ENCODE measurements at places on chromosomes 5 and 9. TPM values are rescaled to one million over a fixed set of nuclear protein-coding genes. Genes with fewer than 3 reads are reported as not detected.

DNA sequence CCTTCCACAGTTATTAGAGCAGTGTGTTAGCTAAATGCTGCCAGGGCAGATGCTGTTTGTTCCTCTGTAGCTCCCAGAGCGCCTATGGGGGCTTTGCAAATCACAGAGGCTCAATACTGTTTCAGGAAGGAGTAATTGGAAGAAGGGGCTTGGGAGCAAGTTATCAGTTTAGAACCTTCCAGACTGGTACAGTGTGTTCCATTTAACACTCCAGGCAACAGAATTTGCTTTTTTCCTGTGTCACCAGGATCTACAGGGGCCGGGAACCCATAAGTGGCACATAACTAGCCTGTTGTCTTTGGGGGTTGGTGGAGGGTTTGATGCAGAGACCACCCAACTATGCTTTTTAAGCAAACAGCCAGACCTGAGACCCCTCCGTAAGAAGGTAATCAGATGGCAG, 307.3 kb upstream of the KCNN2 start:
- H3K27me3 ChIP-seq: peaks cover 33% of the 10 kb centered on the region
- H3K36me3 ChIP-seq: no peaks in the 10 kb centered on the region

DNA sequence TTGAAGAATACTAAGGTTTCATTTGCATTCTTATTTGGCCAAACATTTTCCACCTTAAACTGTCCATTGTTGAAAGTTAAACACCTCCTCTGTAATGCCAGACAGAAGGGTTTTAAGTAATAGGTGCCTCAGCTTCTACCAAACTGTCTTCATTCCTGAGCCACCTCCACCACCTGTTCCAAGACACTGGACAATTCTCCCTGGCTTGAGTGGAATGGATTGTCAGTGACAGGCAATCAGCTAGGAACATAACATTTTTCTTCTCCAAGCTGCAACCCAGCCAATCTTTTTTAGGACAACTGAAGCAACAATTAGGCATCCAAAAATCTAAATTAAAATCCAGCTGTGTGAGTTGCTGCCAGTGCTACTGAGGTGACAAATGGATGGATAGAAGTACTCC, 73.9 kb upstream of the ICE1 start:
- H3K4me1 ChIP-seq: peaks cover 4% of the 10 kb centered on the region
- no peak overlapping the region for H3K27ac ChIP-seq
- no peak overlapping the region for H3K4me3 ChIP-seq
- H3K36me3 ChIP-seq: no peaks in the 10 kb centered on the region
- no peak for DNase-seq
- no peaks in the 10 kb centered on the region for H3K27me3 ChIP-seq

GRCh38 chr5:35284364-35284763, 54.1 kb upstream of the PRLR start:
- no peaks in the 10 kb centered on the region for H3K36me3 ChIP-seq
- no peak for DNase-seq
- peaks cover 10% of the 10 kb centered on the region for H3K27me3 ChIP-seq

DNA sequence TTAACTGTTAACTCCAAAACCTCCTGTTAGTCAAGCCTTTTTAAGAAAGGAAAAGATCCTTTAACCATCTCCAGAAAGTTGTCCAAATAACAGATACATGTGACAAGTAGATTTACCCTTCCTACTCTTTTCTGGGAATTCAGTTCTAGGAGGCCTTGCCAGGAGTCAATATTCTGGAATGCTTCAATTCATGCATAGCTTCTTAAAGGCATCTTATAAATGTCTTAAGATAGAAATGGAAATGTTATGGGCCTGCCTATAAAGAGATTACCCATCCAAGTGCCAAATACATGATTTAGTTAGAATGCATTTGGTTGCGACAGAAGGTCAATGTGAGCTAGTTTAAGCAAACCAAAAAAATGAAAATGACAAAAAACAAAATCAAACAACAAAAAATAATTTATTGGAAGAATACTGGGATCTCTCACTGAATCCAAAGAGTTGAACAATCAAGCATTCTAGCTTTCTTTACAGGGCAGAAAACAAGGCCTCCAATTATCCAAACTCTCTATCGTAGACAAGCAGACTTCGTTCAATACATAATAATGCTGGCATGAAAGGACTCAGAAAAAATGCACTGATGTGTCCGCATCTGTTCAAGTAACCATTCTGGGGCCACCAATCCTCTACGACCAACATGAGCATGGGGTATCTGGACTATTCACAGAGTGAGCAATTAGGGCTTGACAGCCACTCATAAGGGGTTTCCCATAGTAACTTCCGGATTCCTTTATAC, 188.6 kb downstream of the CTNND2 start:
- H3K4me3 ChIP-seq: no peak overlapping the region
- no peaks in the 10 kb centered on the region for H3K4me1 ChIP-seq

DNA sequence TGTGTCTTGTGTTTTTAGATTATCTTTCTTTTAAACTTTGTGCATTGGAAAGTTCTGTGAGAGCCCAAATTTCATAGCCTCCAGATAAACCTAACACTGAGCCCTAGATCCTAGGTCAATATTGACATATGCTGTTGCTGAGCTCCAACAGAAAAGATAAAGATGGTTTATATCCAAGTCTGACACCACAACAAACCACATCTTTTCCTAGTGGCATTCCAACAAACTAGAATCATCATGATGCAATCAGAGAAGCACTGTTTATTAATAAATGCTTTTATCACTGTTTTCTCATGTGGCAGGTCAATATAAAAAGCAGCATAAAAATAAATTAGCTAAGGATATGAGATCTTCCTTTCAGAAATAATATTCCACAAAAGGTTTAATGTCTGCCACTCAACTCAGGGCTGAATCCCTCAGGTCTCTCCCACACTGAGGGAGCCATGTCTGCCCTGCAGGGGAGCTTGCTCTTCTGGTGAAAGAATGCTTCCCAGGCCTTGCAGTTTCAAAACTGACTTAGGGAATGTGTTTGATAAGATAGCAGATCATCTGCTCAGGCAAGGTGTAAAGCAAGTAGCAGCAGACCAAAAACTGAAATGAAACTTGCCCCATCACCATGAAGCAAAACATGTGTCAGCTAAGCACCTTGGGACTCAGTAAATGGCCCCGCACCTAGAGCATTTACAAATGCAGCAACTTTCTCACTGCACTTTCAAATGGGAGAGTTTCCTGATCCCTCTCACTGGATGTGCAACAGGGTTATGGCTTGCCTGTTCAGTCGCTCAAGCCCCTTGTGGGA, 493.0 kb downstream of the AGTPBP1 start:
- no peak overlapping the region for H3K27ac ChIP-seq
- no peak overlapping the region for H3K4me3 ChIP-seq
- no peaks in the 10 kb centered on the region for H3K27me3 ChIP-seq
- no peaks in the 10 kb centered on the region for H3K36me3 ChIP-seq
- no peak for DNase-seq
- no peaks in the 10 kb centered on the region for H3K4me1 ChIP-seq

DNA sequence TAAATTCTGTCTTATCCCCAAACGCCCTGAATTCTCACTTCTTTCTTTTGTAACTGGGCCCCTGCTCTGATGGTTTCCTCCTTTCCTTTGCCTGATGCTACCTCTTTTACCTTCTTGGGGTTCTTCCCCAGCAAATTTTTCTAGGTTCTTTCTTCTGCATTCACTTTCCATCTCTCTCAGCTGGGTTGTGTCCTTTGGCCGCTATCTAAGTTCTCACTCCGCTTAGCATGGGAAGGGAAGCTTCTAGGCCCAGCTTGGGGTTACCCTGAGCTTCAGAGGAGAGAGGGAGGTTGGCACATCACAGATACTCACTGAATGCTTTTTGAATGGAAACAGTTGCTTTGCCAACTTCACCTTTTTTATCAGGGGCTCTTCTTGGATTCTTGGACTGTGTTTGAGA, 17.0 kb downstream of the PALM2AKAP2 start:
- H3K4me3 ChIP-seq: no peak overlapping the region
- no peak overlapping the region for H3K27ac ChIP-seq
- no peaks in the 10 kb centered on the region for H3K36me3 ChIP-seq
- H3K4me1 ChIP-seq: no peaks in the 10 kb centered on the region
- no peak for DNase-seq

DNA sequence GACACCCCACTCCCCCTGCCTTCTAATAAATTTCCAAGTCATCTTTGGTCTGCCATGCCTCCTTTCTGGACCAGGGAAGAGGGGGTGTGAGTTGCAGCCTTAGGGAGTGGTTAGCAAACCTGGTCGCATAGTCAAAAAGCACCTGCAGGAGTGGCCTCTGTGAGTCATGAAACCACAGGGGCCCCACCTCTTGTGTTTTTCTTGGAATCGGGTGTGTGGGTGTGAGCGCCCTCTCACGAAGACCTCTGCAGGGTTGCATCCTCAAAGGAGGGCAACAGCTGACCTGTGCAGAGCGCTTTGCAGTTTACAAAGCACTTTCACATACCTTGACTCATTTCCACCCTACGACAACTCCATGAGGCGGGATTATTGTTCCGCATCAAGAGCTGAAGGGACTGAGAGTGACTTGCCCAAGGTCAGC, 36.8 kb upstream of the TEX48 start:
- H3K36me3 ChIP-seq: peaks cover 57% of the 10 kb centered on the region
- H3K4me3 ChIP-seq: peak overlapping the region; percentile 33
- H3K27me3 ChIP-seq: no peaks in the 10 kb centered on the region
- peak overlapping the region; percentile 97 for H3K27ac ChIP-seq
- peaks cover 86% of the 10 kb centered on the region for H3K4me1 ChIP-seq

- H3K27me3 ChIP-seq: peaks cover 17% of the 10 kb centered on the region
- H3K4me1 ChIP-seq: peaks cover 22% of the 10 kb centered on the region
- H3K4me3 ChIP-seq: no peak overlapping the region
- H3K27ac ChIP-seq: no peak overlapping the region
- H3K36me3 ChIP-seq: no peaks in the 10 kb centered on the region
Measured at GRCh38 chr9:88954066-88954465, 37.2 kb upstream of the S1PR3 start.

- DNase-seq: no peak
- peaks cover 13% of the 10 kb centered on the region for H3K27me3 ChIP-seq
- no peak overlapping the region for H3K4me3 ChIP-seq
- no peaks in the 10 kb centered on the region for H3K4me1 ChIP-seq
- no peak overlapping the region for H3K27ac ChIP-seq
- H3K36me3 ChIP-seq: no peaks in the 10 kb centered on the region
Measured at GRCh38 chr5:57368010-57368409, 114.6 kb downstream of the ACTBL2 start.

DNA sequence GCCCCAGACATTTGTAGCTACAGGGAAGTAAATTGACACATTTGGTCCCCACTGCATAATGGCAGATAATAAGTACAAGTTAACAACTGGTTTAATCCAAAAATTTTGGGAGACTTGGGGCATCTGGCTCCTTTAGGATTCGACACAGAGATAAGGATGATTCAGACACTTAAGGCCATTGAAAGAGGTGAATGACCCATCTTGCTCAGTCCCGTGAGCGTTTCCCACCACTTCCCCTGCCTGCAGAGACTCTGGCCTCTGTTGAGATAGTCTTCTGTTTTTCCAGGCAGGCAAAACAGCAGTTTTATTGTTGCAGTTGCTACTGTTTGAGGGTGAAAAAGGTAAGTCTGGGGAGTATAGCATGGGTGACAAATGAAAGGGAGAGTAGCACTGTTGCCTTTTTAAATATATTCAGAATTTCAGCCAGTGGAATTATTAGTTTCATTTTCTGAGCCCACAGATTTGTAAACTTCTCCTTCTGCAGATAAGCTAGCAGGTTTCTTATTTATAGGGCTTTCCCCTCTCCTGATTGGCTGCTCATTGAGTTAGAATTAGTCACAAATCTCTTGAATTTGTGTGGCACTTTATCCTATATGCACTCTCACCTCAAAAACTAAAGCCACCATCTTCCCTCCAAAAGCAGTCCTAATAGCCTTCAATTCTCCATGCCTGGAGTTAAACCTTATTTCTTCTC, 19.3 kb downstream of the ACO1 start:
- H3K27me3 ChIP-seq: no peaks in the 10 kb centered on the region
- H3K4me3 ChIP-seq: no peak overlapping the region
- DNase-seq: no peak
- peaks cover 5% of the 10 kb centered on the region for H3K36me3 ChIP-seq
- H3K4me1 ChIP-seq: peaks cover 3% of the 10 kb centered on the region

DNA sequence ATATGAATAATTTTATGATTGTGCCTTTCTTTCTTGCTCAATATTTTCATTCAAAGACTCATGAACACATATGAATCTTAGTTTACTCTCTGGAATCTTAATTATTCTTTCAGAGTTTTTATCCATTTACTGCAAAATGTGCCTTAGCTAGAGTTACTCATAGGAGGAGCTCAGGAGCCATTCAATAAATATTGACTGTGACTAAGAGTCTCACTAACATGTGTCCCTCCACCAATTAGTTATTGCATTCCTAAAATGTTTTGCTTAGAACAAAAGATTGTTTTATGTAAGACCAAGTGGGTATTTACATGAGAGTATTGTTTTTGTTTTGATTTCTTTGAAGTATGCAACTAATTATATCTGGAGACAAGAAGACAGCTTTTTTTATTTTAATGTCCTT, 218.4 kb upstream of the MAST4 start:
- no peak overlapping the region for H3K27ac ChIP-seq
- DNase-seq: no peak
- H3K27me3 ChIP-seq: peaks cover 9% of the 10 kb centered on the region
- H3K4me1 ChIP-seq: no peaks in the 10 kb centered on the region

GRCh38 chr5:15026011-15026893, 154.7 kb upstream of the ANKH start:
- H3K36me3 ChIP-seq: no peaks in the 10 kb centered on the region
- no peaks in the 10 kb centered on the region for H3K4me1 ChIP-seq
- H3K4me3 ChIP-seq: no peak overlapping the region
- H3K27ac ChIP-seq: no peak overlapping the region

GRCh38 chr9:105385381-105385985, 62.4 kb upstream of the FSD1L start:
- H3K4me1 ChIP-seq: peaks cover 31% of the 10 kb centered on the region
- peak; percentile 62 for DNase-seq
- H3K27ac ChIP-seq: peak overlapping the region; percentile 95
- peak overlapping the region; percentile 90 for H3K4me3 ChIP-seq

GRCh38 chr5:57209316-57210040, 35.6 kb downstream of the GPBP1 start:
- peaks cover 50% of the 10 kb centered on the region for H3K4me1 ChIP-seq
- H3K27ac ChIP-seq: peak overlapping the region; percentile 25
- H3K36me3 ChIP-seq: peaks cover 40% of the 10 kb centered on the region
- DNase-seq: no peak
- H3K4me3 ChIP-seq: no peak overlapping the region

- H3K36me3 ChIP-seq: peaks cover 36% of the 10 kb centered on the region
- no peaks in the 10 kb centered on the region for H3K27me3 ChIP-seq
- H3K4me1 ChIP-seq: peaks cover 31% of the 10 kb centered on the region
- peak overlapping the region; percentile 21 for H3K27ac ChIP-seq
- H3K4me3 ChIP-seq: no peak overlapping the region
- no peak for DNase-seq
Measured at GRCh38 chr9:130106860-130107233, 53.1 kb downstream of the GPR107 start.

GRCh38 chr9:35341585-35341984, 148.3 kb upstream of the RUSC2 start:
- H3K27me3 ChIP-seq: peaks cover 6% of the 10 kb centered on the region
- H3K4me1 ChIP-seq: no peaks in the 10 kb centered on the region
- H3K27ac ChIP-seq: no peak overlapping the region
- DNase-seq: no peak
- no peaks in the 10 kb centered on the region for H3K36me3 ChIP-seq
- H3K4me3 ChIP-seq: no peak overlapping the region

- no peaks in the 10 kb centered on the region for H3K36me3 ChIP-seq
- no peak for DNase-seq
- no peaks in the 10 kb centered on the region for H3K4me1 ChIP-seq
- H3K27ac ChIP-seq: no peak overlapping the region
Measured at GRCh38 chr5:21810737-21811316, 1042.3 kb downstream of the CDH12 start.

The NR2F1-AS1 gene
- total RNA-seq: not detected

The LCN15 gene
- total RNA-seq: not detected

The SMIM27 gene
- 17.1 TPM for total RNA-seq

The SH3TC2 gene
- not detected for total RNA-seq

The TAF11L8 gene
- not detected for total RNA-seq

The PLPP7 gene
- total RNA-seq: 0.21 TPM

The TPRN gene
- 8.9 TPM for total RNA-seq

The CLINT1 gene
- total RNA-seq: 68.4 TPM

The UQCRQ gene
- total RNA-seq: 304 TPM
